ENCODE measurements at places on chromosomes 5 and 9.

DNA sequence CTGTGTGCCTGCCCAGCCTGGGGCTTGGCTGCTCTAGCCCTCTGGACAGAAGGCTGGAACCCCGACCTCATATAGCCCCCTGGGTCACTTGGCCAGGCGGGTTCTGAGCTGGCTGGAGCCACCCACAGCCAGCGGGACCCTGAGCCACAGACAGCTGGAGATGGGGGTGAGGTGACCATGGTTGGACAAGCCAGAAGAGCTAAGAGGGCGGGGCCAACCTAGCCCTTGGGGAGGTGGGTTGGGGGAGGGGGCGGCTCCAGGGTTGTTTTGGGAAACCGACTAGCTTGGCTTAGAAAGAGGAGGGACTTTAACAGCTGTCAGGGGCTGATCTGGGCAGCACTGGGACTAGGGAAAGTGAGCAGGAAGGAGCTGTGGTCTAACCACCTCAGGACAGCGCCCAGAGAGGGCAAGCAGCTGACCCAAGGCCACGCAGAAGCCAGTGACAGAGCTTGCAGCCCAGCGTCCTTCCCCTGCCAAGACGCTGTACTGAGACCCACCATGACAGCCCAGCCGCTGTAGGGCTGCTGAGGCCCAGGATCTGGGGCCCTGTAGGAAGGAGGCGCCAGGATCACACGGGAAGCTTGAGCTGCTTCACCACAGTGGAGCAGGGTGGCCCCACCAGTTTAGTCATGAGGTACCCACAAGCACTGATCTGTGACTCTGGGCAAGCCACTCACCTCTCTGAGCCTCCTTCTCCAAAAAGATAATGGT is 2.2 kb downstream of the AIF1L start:
- DNase-seq, result no peak

- DNase-seq, result no peak
These were observed 196.2 kb downstream of the DEPDC1B start for GRCh38 chr5:60503771-60504170.

GRCh38 chr9:89433826-89434225 is 64.1 kb downstream of the SEMA4D start:
- DNase-seq, result no peak

DNA sequence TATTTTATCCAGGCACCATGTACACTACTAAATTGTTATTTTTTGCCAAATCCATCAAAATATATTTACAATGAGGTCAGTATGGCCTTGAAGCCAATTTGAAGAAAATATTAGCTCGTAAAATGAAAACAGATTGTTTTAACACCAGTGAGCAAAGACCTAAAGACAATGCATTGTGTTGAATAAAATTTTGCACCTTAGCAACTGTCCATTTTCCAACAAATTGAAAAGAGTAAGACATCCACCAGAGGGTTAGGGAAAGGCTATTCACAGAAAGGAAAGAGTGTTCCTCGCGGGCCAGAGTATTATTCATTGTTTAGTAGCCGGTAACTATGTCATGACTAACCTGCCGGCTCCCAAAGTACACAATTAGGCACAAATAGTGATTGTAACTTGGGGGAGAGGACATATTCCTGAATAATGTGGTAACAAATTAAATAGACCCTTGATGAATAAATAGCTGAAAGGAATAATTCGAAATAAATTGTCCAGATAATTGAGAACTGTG is 213.3 kb downstream of the DNAH5 start:
- DNase-seq, result no peak

- no peak for DNase-seq
These were observed 66.0 kb upstream of the IRX4 start for GRCh38 chr5:1948663-1949191.

DNA sequence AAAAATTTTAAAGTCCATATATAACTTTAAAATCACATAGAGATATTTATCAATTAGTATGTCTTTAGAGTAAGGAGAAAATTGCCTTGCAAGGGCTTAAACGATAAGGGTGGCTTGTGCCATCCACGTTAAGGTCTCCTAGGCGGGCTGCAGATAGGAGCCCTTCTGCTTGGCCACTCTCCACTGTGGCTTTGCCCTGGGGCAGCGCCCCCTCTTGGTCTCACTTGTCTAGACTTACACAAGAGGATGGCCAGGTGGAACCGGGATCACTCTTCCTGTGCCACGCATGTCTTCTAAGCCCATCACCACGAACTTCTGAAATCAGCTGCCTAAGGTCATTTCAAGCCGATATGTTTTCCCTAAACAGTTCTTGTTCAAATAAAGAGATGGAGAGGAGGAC is 2.9 kb downstream of the FPGS start:
- DNase-seq, result no peak

- no peak for DNase-seq
These were observed 893 bp upstream of the SH2D3C start for GRCh38 chr9:127779136-127779981.

GRCh38 chr5:142472306-142472951 is 147.6 kb upstream of the SPRY4 start:
- peak; percentile 42 for DNase-seq

DNA sequence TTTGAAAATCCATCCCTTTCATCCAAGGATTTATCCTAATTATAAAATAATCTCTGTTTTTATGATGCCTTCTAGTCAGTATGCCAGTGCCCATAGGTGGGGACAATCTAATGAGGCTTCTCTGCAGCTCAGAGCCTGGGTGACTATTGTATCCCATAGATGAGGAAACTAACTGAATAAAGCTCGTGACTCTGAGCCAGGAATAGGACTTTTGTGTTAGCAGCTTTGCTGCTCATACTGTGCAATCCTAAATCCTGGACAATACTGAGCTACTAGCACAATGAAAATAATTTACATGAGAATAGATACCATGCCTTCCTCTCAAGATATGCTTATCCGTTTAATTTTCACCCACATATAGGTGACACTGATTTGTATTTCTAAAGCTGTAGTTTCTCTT is 443.0 kb downstream of the PLK2 start:
- no peak for DNase-seq

GRCh38 chr9:98989036-98990000 is 45.6 kb downstream of the COL15A1 start:
- DNase-seq, result no peak

DNA sequence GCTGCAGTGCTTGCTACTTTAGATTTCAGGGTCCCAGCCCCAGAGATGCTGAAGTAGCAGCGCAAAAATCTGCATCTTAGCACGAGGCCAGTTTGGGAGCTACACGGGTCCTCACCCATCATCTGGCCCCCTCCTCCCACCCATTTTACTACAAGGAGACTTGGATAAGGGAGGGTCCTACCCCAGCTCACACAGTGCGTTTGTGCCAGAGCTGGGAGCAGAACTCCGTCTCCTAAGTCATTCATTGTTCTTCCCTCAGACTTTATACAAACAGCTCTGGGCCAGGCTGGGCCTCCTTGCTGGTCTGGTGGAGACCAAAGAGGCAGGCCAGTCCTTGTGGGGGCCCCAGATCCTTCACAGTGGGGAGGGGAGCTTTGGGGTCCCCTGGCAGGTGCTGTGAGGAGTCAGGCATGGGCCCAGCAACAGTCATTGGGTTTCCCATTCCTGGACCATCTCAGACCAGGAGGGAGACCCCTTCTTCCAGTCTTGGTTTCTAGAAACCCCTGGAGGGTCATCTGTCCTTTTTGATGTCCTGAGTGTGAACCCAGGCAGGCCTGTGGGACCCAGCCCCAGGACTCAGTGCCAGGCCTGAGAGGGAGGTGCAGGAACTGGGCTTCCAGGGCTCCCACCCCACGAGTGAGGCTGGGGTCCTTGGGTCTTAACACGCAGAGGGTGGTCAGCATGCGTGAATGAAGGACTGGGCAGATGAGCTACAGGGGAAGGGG is 2.3 kb upstream of the IL17B start:
- no peak for DNase-seq

DNA sequence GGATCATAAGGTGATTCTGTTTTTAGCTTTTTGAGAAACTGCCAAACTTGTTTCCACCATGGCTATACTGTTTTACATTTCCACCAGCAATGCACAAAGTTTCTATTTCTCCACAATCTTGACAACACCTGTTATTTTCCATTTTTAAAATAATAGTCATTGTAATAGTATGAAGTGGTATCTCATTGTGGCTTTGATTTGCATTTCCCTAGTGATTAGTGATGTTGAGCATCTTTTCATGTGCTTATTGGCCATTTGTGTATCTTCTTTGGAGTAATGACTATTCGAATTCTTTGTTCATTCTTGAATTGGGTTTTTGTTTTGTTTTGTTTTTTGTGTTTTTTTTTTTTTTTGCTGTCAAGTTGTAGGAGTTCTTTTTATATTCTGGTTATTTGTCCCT is 4.9 kb downstream of the GARNL3 start:
- no peak for DNase-seq

DNA sequence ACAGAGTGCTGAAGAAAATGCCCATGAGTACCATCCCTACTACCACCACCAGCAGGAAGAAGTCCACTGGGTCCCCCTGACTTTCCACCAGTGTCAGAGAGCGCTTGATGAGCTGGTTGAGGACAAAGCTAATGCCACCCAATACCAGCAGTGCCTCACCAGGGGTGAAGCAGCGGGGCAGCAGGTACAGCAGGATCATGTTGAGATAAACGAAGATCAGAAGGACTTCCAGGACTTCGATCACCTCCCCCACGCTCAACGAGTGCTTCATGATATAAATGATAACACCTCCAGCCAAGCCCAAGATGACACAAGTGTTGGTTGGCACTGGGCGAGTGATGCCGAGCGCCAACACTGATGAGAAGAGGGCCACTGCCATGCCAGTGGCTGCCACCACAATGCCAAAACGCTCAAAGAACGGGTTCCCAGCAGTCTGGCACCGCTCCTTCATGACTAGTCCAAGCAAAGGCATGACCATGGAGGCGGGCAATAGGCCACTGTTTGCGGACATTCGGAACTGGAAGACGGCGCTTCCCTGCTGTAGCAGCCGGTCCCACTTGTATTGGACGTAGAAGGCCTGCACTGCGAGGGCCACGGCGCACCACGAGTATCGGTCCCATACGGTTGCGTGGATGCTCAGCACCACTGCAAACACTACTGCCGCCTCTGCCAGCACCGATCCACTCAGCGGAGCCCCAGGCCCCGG is 679 bp downstream of the DOLK start:
- DNase-seq, result no peak

- DNase-seq, result no peak
These were observed 231.6 kb downstream of the GOLPH3 start for GRCh38 chr5:31942546-31942945.

DNA sequence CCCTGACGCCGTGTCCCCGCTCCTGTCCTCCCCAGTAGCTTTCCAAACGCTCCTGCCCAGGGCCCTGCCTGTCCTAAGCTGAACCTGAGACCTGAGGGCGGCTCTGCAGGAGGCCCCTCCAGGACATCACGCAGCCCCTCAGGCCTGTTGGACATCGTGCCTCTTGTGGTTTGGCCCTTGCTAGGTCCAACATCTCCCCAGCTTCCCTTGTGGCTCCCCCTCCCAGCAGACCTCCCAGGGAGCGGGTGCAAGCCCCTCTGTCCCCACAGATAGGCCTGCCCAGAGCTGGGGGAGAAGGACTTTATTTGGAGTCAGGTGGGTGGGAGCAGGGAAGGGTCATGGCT is 4.1 kb downstream of the OBP2B start:
- no peak for DNase-seq

- DNase-seq, result peak; percentile 71
These were observed 168.5 kb downstream of the DOCK2 start for GRCh38 chr5:169805527-169805934.

- DNase-seq, result no peak
These were observed 13.8 kb downstream of the IL9 start for GRCh38 chr5:135881819-135882218.

DNA sequence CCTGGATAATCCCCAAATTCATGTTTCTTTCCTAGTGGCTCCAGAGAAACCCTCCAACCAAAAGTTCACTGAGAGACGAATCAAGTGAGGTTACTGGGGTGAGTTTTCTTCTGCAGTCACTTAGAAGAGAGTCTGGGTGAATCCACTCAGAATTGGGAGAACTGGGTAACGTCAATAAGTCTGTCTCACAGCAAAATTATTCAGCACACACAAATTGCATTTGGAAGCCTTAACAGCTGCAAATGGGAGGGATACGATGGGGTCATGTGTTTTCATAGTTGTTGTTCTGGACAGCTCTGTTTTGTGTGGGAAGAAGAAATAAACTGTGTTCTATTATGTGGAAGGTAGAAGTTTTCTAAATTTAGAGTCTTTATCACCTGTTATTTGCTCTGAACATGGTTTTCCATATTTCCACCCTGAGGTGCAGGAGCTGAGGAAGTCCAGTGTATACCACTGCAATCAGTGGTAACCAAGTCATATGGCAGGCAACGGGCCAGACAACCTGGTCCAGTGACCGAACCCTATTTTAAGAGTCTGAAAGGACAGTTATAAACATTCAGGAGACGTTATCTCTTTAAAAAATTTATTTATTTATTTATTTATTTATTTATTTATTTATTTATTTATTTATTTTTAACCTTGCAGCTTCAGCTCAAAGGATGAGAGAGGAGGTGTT is 21.9 kb downstream of the MARCHF3 start:
- DNase-seq, result no peak

DNA sequence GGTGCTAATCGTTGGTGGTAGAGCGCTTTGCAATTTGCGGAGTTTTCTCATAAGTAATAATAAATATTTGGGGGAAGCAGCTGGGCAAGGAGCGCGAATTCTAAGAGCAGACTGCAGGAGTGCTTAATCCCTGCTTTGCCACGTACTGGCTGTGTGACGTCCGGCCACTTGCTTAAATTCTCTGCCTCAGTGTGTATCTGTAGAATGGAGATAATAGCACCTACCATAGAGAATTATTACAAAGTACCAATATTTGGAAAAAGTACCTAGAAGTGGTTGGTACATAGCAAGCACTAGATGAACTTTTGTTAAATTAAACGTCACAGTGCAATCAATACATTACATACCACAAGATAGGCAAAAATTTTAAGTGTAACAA is 598 bp upstream of the TMED7 start:
- no peak for DNase-seq

GRCh38 chr5:116135344-116135743 is 50.5 kb downstream of the COMMD10 start:
- DNase-seq, result no peak
